Ovary (tissue), 10 donors: ENCODE measurements at places on chromosomes 1 and 21. TPM values are rescaled to one million over a fixed set of nuclear protein-coding genes. Genes with fewer than 3 reads are reported as not detected.
A peak's percentile ranks its signal among the peaks of the same experiment; 100 is the strongest.

DNA sequence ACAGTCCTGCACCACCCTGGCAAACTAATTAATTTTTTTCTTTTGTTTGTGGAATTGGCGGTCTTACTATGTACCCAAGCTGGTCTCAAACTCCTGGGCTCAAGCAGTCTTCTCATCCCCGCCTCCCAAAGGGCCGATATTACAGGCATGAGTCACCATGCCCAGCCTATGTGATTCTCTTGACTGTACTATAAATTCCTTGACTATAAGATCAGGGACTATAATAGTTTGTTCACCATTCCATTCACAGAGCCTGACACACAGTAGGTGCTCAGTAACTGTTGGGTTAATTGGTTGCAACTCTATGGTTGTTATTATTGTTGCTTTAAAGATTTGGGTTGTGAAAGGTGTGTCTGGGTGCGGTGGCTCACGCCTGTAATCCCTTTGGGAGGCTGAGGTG, 17.2 kb downstream of the DAP3 start:
- H3K27ac ChIP-seq: no peak overlapping the region
- H3K4me3 ChIP-seq: no peak overlapping the region
- no peaks in the 10 kb centered on the region for H3K4me1 ChIP-seq
- no peaks in the 10 kb centered on the region for H3K27me3 ChIP-seq

- no peak overlapping the region for H3K27ac ChIP-seq
- no peak overlapping the region for H3K4me3 ChIP-seq
- no peaks in the 10 kb centered on the region for H3K4me1 ChIP-seq
These were observed 47.9 kb upstream of the SLC44A3 start for GRCh38 chr1:94772230-94772641.

Gene TPR
- total RNA-seq: 57.9 TPM

GRCh38 chr1:6241887-6242740, 1.9 kb upstream of the HES3 start:
- H3K4me3 ChIP-seq: no peak overlapping the region
- no peak for DNase-seq
- peaks cover 6% of the 10 kb centered on the region for H3K4me1 ChIP-seq
- H3K36me3 ChIP-seq: no peaks in the 10 kb centered on the region
- no peak overlapping the region for H3K27ac ChIP-seq

- H3K36me3 ChIP-seq: no peaks in the 10 kb centered on the region
- H3K4me1 ChIP-seq: no peaks in the 10 kb centered on the region
- H3K27ac ChIP-seq: no peak overlapping the region
- no peak overlapping the region for H3K4me3 ChIP-seq
- no peak for DNase-seq
These were observed 16.9 kb upstream of the SLAMF9 start for GRCh38 chr1:159970932-159971342.

GRCh38 chr1:34901919-34902318, 27.5 kb downstream of the DLGAP3 start:
- H3K27me3 ChIP-seq: no peaks in the 10 kb centered on the region
- no peak overlapping the region for H3K4me3 ChIP-seq
- no peaks in the 10 kb centered on the region for H3K4me1 ChIP-seq
- no peaks in the 10 kb centered on the region for H3K36me3 ChIP-seq
- no peak for DNase-seq
- H3K27ac ChIP-seq: no peak overlapping the region

DNA sequence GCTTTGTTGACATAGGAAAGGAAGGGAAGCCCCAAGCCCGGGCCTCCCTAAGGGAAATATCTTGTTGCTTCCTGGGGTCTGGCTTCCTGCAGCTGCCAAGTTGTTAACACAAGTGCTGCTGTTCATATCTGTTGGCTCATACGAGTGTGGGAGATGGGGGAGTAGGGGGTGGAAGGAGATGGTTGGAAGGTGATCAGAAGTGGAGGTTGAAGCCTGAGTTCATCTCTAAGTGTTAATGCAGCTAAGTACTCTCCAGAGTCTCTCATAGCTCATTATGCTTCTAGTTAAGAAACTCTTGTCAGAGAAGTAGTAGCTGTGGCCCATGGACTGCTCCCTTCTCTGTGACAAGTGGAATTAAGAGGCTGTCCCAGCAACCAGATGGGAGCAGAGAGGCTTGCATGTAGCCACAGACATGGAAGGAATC, 319.2 kb upstream of the SPAG17 start:
- no peaks in the 10 kb centered on the region for H3K27me3 ChIP-seq
- no peaks in the 10 kb centered on the region for H3K36me3 ChIP-seq
- H3K4me3 ChIP-seq: no peak overlapping the region
- peak; percentile 14 for DNase-seq
- H3K27ac ChIP-seq: no peak overlapping the region
- H3K4me1 ChIP-seq: no peaks in the 10 kb centered on the region

DNA sequence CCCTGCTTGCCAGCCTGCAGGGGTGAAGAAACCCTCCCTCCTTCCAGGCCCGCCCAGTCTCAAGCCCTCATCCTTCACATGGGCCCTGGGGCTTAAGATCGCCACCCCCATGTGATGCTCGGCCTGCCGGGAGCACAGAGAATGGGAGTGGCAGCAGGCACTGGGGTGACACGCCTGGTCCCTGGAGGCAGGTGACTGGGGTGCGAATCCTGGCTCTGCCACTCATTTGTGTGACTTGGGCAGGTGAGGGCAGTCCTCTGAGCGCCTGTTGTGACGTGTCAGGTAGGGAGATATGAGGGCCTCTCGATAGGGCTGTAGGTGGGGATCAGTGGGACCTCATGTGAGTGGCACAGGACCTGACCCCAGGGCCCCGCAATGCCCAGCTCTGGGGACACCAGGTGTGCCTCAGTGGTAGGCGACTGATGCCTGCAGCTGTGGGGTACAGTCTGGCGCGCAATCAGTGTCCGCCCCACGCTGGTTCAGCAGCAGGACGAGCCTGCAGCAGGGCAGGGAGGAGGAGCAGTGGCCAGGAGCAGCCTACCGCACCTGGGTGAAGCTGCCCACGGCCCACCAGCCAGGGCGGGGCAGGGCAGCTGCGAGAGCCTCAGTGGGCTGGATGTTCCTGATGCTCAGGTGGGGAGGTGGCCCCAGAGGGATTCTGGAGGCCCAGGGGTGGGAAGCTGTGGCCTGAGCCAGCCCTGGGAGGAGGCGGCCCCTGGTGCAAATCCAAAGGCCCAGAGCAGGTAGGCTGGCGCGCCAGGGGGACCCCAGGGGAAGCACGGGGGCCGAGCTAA, 6.2 kb downstream of the SH2D5 start:
- H3K4me1 ChIP-seq: no peaks in the 10 kb centered on the region
- no peaks in the 10 kb centered on the region for H3K27me3 ChIP-seq
- peak; percentile 17 for DNase-seq
- no peak overlapping the region for H3K27ac ChIP-seq
- no peaks in the 10 kb centered on the region for H3K36me3 ChIP-seq

DNA sequence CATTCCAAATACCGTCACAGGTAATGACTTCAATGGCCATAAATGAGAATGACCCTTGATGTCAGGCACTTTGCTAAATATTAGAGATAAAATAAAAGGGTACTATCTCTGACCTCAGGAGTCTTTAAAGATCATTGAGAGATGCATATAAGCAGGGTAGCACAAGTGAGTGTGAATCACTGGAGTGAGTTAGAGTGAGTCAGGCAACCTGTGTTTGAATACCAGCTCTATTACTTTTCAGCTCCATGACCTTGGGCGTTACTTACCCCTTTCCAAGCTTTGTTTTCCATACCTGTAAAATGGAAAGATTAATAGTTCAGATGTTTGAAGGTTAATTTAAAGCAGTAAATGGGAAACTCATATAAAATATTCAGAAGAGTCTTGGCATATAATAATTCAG, 1058.0 kb upstream of the ADGRL4 start:
- peaks cover 2% of the 10 kb centered on the region for H3K27me3 ChIP-seq
- no peak overlapping the region for H3K4me3 ChIP-seq

Gene FCER1G
- total RNA-seq: 7.1 TPM

DNA sequence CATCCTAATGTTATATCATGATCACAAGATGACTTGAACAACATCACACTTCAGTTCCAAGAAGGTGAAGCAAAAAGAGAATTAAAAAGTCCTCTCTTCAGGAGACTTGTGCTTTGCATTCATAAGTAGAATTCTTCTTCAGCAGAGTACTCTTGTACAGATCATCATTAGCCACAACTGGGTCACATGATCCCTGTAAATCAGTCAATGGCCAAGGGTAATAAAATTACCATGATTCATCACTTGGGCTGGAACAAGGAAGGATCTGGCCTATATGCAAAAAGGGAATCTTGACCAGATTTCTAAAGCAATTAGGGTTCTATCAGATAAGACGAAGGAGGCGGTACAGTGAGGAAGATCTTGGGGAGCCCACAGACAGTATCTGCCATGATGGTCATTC, 458.0 kb upstream of the DEPDC1 start:
- no peak overlapping the region for H3K27ac ChIP-seq
- no peaks in the 10 kb centered on the region for H3K27me3 ChIP-seq
- H3K4me1 ChIP-seq: no peaks in the 10 kb centered on the region

GRCh38 chr1:247933989-247934388, 9.3 kb downstream of the OR2AJ1 start:
- H3K4me3 ChIP-seq: no peak overlapping the region
- H3K4me1 ChIP-seq: no peaks in the 10 kb centered on the region
- no peaks in the 10 kb centered on the region for H3K36me3 ChIP-seq
- DNase-seq: no peak

Gene PPM1J
- total RNA-seq: 2.1 TPM

DNA sequence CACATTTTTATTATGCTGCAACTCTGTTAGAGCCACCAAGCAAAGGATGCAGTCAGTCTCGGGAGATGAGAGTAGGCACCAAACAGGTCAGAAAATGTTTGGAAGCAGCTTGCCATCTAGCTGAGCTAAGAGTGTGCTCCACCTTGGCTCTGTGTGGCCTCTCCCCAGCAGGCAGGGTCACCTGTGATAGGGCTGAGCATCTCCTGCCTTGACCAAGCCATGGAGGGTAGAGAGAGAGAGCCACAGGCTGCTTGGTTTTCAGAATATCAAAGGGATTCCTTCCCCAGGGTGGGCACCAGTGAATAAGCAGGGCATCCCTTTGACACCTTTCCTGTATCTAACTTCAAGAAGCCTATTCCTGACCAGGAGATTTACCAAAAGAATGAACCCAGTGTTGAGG, 135.5 kb downstream of the SDCCAG8 start:
- no peaks in the 10 kb centered on the region for H3K4me1 ChIP-seq
- no peaks in the 10 kb centered on the region for H3K36me3 ChIP-seq
- H3K27me3 ChIP-seq: no peaks in the 10 kb centered on the region
- DNase-seq: no peak
- no peak overlapping the region for H3K27ac ChIP-seq
- no peak overlapping the region for H3K4me3 ChIP-seq

DNA sequence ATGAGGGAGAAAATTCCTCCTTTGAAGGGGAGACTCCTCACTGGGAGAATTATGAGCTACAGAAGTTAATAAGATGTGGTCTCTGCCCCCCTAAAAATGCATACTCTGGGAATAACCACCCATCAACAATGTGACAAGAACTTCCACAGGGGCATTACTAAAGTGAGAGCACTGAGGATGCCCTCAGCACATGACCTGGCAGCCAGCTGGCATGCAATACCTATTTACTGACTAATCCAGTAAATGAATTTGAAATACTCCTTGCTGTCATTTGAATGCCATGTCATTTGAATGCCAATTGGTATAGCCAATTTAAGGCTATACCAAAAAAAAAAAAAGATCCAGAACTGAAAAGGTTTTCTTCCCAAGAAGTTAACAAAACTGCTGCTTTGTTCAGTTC, 30.8 kb downstream of the PLPP3 start:
- no peak overlapping the region for H3K27ac ChIP-seq
- H3K4me1 ChIP-seq: peaks cover 22% of the 10 kb centered on the region
- no peaks in the 10 kb centered on the region for H3K36me3 ChIP-seq
- H3K27me3 ChIP-seq: no peaks in the 10 kb centered on the region
- no peak overlapping the region for H3K4me3 ChIP-seq

DNA sequence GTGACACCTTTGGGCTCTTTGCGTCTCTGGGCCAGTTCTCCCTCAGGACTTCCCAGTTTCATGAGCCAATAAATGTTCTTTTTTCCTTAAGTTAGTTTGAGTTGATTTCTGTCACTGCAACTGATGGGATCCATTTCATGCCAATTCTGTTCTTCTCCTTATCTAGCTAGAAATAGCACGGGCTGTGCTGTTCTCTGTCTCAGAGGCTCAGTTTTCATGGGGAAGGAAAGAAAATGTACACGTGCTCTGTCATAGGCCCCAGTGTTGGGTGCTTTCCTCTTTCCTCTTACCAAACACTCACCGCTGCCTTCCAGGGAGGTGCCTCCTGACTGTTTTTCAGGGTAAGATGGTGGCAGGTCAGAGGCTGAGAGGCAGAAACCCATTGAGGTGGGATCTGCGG, 43.2 kb upstream of the ACTL8 start:
- H3K36me3 ChIP-seq: no peaks in the 10 kb centered on the region
- no peaks in the 10 kb centered on the region for H3K4me1 ChIP-seq
- H3K4me3 ChIP-seq: no peak overlapping the region
- H3K27me3 ChIP-seq: no peaks in the 10 kb centered on the region
- no peak overlapping the region for H3K27ac ChIP-seq
- DNase-seq: no peak

DNA sequence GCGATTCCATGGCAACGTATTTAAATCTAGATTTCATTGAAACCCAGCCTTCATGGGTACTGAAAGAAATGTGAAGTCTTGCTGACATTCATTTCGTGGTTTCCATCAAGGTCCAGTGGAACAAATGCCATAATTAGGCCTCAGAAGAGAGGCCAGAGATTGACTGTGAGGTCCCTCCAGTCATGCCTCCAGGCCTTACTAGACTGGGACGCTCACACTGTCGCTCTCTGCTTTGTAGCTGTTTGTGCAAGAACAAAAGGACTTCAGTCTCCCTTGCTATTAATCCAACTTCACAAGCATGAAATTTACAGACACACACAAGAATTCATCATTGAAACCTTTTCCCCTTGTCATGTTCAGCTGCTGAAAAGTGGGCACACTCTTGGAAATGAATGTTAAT, 180.4 kb upstream of the FOXD3 start:
- no peak overlapping the region for H3K4me3 ChIP-seq
- no peaks in the 10 kb centered on the region for H3K36me3 ChIP-seq
- H3K4me1 ChIP-seq: no peaks in the 10 kb centered on the region

GRCh38 chr1:17658837-17659236, 96.3 kb upstream of the ACTL8 start:
- no peaks in the 10 kb centered on the region for H3K27me3 ChIP-seq
- no peak overlapping the region for H3K27ac ChIP-seq
- DNase-seq: no peak
- no peak overlapping the region for H3K4me3 ChIP-seq
- no peaks in the 10 kb centered on the region for H3K4me1 ChIP-seq

- no peak for DNase-seq
- no peak overlapping the region for H3K27ac ChIP-seq
- no peak overlapping the region for H3K4me3 ChIP-seq
These were observed 8.4 kb downstream of the PPP2R5A start for GRCh38 chr1:212293579-212293978.

GRCh38 chr1:93061895-93062792, 16.9 kb upstream of the MTF2 start:
- no peaks in the 10 kb centered on the region for H3K27me3 ChIP-seq
- no peak overlapping the region for H3K27ac ChIP-seq
- H3K4me3 ChIP-seq: no peak overlapping the region
- DNase-seq: no peak
- no peaks in the 10 kb centered on the region for H3K36me3 ChIP-seq

Gene GPATCH2
- total RNA-seq: 9.4 TPM

Gene VHLL
- not detected for total RNA-seq

DNA sequence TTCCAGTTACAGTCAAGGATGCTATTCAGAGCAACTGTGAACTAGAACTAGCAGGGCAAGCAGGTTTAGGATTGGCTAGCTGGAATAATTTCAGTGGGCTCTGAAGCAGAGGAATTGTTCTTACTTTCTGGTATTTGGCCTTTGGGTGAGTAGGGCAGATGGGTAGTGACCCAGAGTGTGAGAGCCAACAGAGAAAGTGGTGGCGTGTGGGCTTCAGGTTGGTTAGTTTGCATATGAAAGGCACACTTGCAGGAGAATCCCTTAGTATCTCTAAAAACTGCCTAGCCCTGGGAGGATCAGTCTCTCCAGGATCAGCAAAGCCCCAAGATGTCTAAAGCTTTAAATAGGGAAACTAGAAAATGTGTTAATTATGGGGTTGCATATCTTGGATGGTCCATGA, 67.6 kb upstream of the LRRC8B start:
- no peaks in the 10 kb centered on the region for H3K4me1 ChIP-seq
- no peak overlapping the region for H3K4me3 ChIP-seq
- no peaks in the 10 kb centered on the region for H3K27me3 ChIP-seq
